ENCODE measurements at places on chromosomes 13 and 19. TPM values are rescaled to one million over a fixed set of nuclear protein-coding genes. Genes with fewer than 3 reads are reported as not detected.
A peak's percentile ranks its signal among the peaks of the same experiment; 100 is the strongest.

The NLRP4 gene
- total RNA-seq = not detected

The NR1H2 gene
- 100 TPM for total RNA-seq

The ZNF222 gene
- total RNA-seq = 3.1 TPM

The GAPDHS gene
- total RNA-seq = not detected

The OSCAR gene
- 77.8 TPM for total RNA-seq

The LILRA1 gene
- total RNA-seq = 7.6 TPM

The MKNK2 gene
- total RNA-seq = 268 TPM

The PDE4A gene
- 35.9 TPM for total RNA-seq

The SLITRK6 gene
- 5.1 TPM for total RNA-seq

The COL5A3 gene
- 8.9 TPM for total RNA-seq

- DNase-seq = no peak
These were observed 96.7 kb upstream of the CLDN10 start for GRCh38 chr13:95455782-95456181.

GRCh38 chr19:53999694-54000093 lies 8.3 kb downstream of the CACNG6 start:
- DNase-seq = no peak

GRCh38 chr19:55301459-55302317 lies 17.9 kb downstream of the BRSK1 start:
- peak; percentile 92 for DNase-seq

DNA sequence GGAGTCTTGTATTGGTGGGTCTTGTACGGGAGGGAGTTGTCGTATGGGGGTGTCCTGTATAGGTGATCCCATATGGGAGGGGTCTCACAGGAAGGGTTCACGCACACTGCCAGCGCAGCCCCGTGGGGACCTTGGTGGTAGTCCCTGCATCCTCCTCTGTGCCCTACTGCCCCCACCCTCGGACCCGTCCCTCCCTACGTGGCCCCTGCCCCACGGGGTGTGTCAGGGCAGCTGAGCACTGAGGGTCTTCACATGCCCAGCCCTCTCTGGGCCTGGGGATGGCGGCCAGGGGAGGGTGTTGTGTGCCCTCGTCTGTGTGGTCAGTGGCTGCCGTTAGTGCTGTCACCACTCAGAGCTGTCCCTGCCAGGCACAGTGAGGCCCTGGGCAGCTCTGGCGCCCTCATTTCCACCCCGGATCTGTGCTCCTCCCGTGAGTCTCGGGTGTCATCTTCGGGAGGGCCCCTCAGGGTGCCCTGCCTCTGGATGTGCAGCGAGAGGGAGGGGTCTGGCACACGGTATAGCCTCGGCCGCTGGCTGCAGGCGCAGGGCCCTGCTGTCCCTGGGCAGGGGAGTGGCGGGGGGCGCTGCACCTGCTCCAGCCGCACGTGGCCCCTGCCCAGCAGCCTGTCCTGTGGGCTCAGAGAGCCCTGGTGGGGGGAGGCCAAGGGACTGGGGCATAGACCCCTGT lies 16.0 kb upstream of the GNA15 start:
- DNase-seq = no peak

- DNase-seq = no peak
These were observed 46.3 kb downstream of the NLRP4 start for GRCh38 chr19:55882626-55883025.

- DNase-seq = no peak
These were observed 382.8 kb downstream of the TSHZ3 start for GRCh38 chr19:30966486-30966885.

GRCh38 chr13:99205621-99206220 lies 5.1 kb downstream of the UBAC2 start:
- no peak for DNase-seq

- DNase-seq = peak; percentile 65
These were observed 1124.9 kb downstream of the EFNB2 start for GRCh38 chr13:105410602-105411001.

- DNase-seq = no peak
These were observed 103.8 kb downstream of the LRCH1 start for GRCh38 chr13:46656786-46657185.

DNA sequence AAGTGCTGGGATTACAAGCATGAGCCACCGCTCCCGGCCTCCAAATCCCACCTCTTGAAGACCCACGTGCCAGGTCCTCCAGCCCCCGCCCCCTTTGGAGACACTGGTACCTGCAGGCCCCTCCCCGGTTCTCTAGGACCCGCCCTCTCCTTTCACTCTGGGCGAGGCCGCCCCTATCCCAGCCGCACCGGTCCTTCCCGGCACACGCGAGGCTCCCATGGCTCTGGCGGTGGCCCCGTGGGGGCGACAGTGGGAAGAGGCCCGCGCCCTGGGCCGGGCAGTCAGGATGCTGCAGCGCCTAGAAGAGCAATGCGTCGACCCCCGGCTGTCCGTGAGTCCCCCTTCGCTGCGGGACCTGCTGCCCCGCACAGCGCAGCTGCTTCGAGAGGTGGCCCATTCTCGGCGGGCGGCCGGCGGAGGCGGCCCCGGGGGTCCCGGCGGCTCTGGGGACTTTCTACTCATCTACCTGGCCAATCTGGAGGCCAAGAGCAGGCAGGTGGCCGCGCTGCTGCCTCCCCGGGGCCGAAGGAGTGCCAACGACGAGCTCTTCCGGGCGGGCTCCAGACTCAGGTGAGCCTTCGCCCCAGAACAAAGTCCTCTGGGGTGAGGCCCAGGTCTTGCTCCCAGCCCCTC lies at the start of gene CBLC:
TSS of gene CBLC (plus strand) at position 176 of the 633 bp plus-strand sequence. CDS start at position 218, 42 bp downstream.
- DNase-seq = peak; percentile 82

DNA sequence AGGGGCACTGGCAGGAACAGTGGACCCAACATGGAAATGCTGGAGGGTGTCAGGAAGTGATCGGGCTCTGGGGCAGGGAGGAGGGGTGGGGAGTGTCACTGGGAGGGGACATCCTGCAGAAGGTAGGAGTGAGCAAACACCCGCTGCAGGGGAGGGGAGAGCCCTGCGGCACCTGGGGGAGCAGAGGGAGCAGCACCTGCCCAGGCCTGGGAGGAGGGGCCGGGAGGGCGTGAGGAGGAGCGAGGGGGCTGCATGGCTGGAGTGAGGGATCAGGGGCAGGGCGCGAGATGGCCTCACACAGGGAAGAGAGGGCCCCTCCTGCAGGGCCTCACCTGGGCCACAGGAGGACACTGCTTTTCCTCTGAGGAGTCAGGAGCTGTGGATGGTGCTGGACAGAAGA lies 4.1 kb downstream of the KLK2 start:
- no peak for DNase-seq

DNA sequence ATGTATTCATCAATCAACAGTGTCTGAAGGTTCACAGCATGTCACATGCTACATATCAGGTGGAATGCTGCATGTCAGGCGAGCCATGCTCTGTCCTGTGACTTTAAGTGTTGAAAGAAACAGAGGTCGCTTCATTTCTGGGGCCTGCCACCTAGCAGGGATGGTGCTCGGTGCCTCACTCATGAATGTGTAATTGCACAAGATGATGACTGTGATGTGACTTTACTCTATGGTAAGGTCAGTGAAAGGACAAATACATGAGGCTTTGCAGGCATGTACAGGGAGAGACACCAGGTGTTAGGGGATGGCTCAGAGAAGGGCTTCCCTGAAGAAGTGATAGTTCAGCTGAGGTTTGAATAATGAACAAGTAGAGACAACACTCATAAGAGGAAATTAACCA lies 66.7 kb downstream of the FRY start:
- no peak for DNase-seq

DNA sequence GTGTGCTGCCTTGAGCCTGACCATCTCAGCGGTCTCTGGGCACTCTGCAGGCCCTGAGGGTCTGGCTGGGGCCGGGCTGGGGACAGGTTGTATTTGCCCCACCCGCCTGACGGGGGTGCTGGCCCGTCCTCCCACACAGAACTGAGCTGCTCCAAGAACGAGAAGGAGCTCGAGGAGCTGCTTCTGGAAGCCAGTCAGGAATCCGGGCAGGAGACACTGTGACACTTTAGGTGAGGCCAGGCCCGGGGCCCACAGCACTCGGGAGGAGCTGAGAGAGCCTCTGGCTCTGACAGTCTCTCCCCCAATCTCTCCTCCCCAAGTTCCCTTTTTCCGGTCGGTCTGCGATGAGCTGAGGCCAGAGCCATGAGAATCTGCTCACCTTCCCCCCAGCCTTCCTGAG lies 14.5 kb downstream of the NKPD1 start:
- no peak for DNase-seq

DNA sequence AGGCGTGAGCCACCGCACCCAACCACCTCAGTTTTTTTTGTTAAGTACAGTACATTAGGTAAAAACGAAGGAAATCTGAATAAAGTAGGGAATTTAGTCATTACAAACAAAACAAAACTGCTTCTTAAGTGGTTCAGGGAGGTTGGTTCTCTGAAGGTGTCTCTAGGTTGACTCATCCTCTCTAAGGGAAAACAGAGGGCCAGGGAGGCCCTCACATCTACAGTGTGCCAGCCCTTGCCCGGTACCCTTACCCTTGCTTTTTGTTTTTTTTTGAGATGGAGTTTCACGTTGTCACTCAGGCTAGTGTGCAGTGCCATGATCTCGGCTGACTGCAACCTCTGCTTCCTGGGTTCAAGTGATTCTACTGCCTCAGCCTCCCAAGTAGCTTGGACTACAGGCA lies 17.2 kb upstream of the JUND start:
- no peak for DNase-seq

GRCh38 chr19:29623726-29624488 lies 17.8 kb downstream of the POP4 start:
- DNase-seq = peak; percentile 25

GRCh38 chr19:29724102-29724641 lies 9.1 kb upstream of the C19orf12 start:
- no peak for DNase-seq

GRCh38 chr13:76474966-76475365 lies 411.2 kb downstream of the KCTD12 start:
- no peak for DNase-seq

DNA sequence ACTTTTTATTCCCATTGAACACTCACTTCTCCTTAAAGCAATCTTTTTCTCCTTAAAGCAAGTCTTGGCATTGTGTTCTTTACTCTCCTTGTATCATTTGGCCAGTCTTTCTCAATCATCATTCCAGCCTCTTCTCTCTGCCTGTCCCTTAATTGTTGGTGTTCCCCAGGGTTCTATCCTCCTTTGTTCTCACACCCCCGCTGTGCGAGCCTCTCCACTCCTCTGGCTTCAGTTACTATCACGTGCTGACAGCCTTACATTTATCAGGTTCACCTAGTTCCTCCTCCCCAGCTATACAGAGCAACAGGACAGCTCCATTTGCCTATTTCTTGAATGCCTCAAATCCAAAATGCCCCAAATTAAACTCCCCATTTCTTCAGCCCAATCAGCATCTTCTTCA lies 24.6 kb downstream of the CYSLTR2 start:
- DNase-seq = no peak

DNA sequence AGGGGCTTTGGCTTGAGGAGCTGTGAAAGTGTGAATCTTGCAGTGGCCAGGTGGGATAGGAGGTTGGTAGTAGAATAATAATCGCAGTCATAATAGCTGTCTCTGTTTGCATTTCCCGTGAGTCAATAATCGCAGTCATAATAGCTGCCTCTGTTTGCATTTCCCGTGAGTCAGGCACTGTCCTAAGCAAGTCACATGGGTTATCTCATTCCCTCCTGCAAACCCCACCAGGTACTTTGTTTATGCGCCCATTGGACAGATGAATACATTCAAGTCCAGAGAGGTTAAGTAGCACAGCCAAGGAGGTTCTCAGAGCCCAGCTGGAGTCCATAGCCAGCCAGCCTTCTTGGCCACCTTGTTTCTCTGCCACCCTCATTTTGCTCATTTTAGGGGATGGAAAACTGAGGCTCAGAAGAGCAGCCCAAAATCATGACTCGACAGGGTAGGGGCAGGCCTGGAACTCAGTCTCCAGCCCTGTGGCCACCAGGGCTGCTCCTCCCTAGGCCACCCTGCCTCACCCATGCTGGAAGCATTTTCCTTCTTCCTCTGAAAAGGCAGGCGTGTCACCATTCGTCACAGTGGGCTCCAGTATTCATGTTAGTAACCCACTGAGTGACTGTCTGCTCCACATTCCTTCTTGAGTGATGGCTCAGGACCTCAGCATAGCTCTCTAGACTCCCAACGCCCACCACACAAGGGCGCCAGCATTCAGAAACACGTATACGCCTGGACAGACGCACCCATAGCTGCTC lies 206.2 kb downstream of the URI1 start:
- DNase-seq = no peak

- no peak for DNase-seq
These were observed 982.4 kb upstream of the MIR17HG start for GRCh38 chr13:90365130-90365529.

DNA sequence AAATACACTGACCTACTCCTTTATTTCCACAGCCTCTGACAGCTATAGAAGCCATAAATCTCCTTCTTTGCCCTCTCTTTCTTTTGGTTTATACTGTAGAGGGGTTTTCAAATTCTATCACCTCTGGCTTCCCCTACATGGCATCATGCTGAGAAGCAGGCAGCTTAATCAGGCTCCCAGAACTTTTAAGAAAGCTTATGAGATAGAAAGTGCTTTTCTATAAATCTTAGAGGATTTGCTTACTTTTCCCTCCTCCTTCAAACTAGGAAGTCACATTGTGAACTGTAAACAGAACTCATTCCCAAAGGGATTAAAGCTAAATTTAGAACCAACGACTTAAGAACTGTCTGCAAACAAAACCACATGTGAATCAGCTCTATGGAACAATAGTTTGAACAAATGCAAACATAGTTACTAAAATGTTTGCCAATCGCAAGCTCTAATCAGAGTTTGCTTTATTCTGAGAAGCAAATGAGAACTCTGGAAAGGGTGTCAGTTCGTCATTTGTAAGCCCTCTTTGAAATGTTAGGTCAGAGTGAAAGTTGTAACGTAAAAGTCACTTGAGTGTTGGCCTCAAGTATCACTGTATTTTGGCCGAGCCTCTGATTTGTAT lies 344.1 kb downstream of the RFC3 start:
- no peak for DNase-seq

GRCh38 chr13:93216122-93216521 lies 10.5 kb upstream of the GPC6 start:
- no peak for DNase-seq

- DNase-seq = no peak
These were observed 7.1 kb downstream of the SERTM1 start for GRCh38 chr13:36680913-36681312.

- no peak for DNase-seq
These were observed 139.2 kb downstream of the SLITRK5 start for GRCh38 chr13:87810391-87810801.

- DNase-seq = no peak
These were observed 42.1 kb upstream of the C1QTNF9 start for GRCh38 chr13:24267274-24267673.

- no peak for DNase-seq
These were observed 5.0 kb upstream of the IGSF23 start for GRCh38 chr19:44608391-44608821.

DNA sequence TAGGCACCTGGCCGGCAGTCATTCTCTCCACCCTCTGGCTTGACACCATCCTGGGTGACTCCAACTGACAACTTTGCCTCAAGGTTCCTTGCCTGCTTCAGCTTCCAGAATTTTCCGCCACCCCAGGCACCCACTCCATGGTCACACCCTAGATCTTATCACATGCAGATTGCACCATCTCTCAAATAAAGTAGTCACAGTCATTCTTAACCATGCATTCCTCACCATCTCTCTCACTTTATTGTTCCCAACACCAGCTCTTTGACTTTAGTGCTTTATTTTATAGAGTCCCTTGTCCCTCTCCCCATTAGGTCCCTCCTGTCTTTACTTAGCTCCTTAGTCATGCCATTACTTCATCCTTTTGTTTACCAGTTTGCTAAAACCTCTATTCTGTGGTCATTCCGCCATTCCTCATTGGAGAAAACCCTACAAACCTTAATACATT lies 351.7 kb downstream of the SPRY2 start:
- no peak for DNase-seq

- no peak for DNase-seq
These were observed 390.5 kb downstream of the FGF9 start for GRCh38 chr13:22061371-22061805.

Measured in lower lobe of right lung (tissue), 2 donors.